ENCODE measurements at places on chromosomes 1 and 21.

DNA sequence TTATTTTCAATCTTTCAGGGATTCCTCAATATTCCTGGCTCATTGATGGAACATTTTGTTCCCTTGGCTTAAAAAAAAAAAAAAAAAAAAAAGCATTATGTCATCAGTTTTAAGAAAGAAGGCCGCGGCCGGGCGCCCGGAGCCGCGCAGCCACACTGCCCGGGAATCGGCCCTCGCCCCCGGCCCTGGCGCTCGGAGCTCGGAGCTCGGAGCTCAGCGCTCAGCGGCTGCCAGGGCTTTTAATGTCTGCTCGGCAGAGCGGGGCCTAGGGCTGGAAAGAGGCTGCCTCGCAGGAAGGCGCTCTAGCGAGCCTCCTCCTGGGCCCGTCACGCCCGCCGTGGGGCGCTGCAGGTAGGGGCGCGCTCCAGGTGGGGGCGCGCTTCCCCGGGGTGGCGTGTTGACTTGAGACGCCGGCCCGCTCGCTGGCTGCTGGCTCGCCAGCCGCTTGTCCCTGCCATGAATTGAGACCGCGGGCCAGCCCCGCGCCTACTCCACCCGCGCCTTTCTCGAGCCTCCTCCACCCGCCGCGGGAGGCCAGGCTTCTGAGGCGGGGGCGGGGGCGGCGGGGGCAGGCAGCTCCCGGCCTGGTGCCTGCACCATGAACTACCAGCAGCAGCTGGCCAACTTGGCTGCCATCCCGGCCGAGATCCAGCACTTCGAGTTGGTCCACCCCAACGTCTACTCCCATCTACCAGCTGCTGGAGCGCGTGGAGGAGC is 5.4 kb upstream of the TDRD5 start:
- no peak for DNase-seq

DNA sequence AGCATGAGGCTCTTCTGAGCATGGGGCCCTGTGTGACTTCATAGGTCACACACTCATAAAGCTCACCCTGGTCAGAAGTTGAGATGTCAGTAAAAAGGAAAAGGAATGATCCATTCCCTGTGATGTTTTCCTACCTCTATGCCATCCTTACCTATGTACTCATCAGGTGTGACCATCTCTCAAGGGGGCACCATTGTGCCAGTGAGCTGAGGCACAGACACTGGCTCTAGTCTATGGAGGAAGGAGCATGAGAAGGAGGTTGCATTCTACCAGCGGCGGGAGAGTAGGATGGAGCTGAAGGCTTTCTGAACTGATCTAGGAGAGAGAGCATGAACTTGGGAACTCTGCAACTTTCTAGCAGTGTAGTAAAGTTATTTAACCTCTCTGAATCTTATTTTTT is 65.8 kb upstream of the RGL1 start:
- DNase-seq, result no peak

DNA sequence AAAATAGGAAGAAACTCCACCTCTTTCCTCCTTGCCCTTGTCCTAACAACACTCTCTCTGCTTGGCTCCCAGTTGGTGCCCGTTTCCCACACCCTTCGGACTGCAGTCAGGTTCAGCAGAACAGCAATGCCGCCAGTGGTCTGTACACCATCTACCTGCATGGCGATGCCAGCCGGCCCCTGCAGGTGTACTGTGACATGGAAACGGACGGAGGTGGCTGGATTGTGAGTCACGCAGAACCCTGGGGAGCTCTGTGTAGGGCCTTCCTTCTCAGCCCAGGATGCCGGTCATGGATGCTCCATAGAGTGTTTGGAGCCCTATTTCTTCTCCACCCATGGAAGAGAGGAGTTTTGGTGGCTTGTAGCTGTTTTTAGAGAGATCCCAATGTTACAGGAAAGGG is 60.9 kb downstream of the TNN start:
- no peak for DNase-seq

DNA sequence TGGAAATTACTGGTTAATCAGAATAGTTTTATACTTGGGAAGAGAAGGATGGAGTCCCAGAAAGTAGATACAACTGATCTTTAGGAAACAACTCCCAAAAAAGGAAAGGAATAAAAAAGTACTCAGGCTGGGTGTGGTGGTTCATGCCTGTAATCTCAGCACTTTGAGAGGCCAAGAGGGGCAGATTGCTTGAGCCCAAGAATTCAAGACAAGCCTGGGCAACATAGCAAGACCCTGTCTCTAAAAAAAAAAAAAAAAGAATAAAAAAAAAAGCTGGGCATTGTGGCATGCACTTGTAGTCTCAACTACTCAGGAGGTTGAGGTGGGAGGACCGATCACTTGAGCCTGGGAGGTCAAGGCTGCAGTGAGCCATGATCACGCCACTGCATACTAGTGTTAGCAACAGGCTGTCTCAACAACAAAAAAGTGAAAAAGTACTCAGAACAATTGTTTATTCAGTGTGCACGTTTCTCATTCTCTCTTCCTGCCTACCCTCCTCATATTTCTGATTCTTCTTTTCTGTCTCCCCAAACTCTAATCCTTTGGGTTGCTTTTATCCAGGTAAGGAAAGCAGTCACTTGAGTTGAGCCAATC is 2.2 kb upstream of the DHCR24 start:
- DNase-seq, result no peak

- no peak for DNase-seq
Observed at GRCh38 chr1:29309621-29310020, 73.3 kb downstream of the PTPRU start.

- DNase-seq, result no peak
Observed at GRCh38 chr1:29896300-29896699, 660.0 kb downstream of the PTPRU start.

GRCh38 chr1:241411776-241412338 is 54.9 kb upstream of the RGS7 start:
- no peak for DNase-seq

GRCh38 chr1:177983077-177983476 is 13.2 kb upstream of the SEC16B start:
- no peak for DNase-seq

GRCh38 chr1:114496089-114496488 is 14.9 kb downstream of the TRIM33 start:
- DNase-seq, result no peak

DNA sequence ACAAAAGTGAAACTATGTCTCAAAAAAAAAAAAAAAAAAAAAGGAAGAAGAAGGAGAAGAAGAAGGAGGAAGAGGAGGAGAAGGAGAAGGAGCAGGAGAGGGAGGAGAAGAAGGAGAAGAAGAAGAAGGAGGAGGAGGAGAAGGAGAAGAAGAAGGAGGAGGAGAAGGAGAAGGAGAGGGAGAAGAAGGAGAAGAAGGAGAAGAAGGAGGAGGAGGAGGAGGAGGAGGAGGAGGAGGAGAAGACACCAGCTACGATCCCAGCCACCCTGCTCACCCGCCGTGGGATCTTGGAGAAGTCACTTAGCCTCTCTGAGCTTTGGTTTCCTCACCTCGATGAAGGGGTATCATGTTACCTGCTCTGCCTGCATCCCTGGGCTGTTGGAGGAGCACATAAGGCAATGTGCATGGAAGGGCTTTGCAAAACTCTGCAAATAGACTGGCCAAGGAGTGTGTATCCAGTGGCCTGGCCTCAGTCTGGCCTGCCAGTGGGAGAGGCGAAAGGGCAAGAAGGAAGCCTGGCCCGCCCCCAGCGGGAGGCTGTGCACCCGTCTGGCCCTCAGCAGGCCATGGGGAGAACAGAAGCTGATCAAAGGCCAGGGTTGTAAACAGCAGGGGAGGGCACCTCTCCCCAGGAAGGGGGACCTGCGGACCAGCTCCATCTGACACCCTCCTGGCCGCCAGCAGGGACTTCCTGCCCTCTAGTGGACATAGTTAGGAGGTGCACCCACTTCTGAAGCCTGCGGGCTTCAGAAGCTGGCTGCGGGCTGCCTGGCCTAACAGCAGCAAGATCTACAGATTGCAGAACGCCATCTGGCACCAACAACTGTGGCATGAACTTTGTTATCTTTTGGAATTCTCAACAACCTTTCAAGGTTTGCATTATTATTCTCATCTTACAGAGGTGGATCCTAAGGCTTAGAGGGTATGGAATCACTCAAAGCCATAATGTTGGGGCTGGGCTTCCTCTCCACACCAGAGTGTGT is 19.2 kb upstream of the CDK18 start:
- peak; percentile 61 for DNase-seq

DNA sequence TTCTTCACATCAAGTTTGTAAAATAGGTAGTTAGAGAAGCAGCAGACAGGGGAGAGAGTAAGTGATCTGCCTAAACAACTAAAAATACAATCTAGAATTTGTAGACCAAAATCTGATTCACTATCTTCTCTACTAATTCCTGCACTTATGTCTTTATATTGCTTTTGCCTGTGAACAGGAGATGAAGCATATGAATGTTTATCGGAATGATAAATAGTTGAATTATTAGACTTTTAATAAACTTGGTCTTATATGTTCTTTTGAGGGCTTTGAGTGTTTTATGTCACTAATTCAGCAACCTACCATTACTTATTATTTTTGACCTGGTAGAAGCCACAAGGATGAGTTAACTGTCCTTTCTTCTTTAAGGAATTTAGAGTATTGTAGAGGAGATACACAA is 2.3 kb downstream of the DESI2 start:
- no peak for DNase-seq

- DNase-seq, result no peak
Observed at GRCh38 chr21:15761507-15762100, 31.8 kb downstream of the USP25 start.

DNA sequence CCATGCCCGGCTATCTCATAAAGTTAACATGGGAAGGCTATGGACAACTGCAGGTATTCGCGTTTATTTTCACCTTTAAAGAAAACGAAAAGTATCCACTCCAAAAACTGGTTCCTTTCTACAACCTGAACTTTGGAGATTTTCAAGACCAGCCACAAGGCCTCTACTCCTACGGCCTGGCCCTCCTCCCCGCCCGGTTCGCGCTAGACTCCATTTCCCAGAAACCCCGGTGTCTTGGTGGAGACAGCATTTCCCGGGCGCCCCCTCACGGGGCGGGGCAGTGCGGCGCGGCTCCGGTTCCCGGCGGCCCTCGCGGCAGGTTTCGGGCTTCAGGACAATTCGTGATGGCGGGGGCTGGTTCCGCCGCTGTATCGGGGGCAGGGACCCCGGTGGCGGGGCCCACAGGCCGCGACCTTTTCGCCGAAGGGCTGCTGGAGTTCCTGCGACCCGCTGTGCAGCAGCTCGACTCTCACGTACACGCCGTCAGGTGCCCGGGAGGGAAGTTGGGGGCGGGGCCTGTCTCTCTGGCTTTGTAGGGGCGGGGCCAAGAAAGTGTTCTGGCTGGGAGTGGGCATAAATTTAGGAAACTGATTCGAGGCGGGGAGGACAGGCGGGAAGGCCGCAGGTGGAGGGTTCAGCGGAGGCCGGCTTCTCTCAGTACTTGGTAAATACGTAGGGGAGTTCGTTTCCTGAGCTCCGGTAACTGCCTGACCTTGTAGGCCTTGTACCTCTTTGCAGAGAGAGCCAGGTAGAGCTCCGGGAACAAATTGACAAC is at the start of gene SNAPIN:
SNAPIN (plus strand) TSS at position 304 of the 775 bp plus-strand sequence; CDS start at position 345, 41 bp downstream.
- peak; percentile 82 for DNase-seq

DNA sequence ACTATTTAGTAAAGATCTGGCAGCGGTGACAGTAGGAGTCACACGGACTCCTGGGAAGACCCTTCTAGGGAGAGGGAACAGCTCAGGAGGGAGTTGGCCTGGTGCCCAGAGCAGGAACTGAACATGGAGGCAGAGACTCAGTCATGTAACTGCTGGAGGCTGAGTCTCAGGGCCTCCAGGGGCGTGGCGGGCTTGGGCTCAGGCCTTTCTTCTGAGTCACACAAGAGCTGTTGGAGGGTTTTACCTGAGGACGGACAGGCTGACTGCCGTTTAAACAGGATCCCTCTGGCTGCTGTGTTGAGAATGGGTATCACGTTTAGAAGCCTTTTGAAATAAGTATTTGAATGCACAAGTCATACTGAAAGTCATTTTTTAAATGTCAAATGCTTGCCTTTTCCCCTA is 7.2 kb upstream of the ETS2 start:
- no peak for DNase-seq

DNA sequence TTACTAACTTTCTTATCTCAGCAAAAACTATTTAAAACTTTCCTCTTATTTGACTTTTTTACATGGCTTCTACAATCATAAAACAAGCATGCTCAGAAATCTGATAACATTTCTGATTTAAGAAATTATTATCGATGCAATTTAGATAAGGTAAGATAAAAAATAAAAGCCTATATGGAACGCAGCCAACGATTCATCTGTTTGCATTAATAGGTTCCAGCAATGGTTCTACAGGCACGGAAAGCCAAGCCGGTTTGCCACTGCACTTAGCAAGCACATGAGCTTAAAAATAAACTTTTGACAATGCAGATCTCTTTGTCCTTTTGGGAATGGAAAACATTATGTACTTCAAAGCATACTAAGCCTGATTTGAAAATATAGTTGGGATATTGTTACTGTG is 77.5 kb upstream of the KCNK2 start:
- no peak for DNase-seq

GRCh38 chr21:16624479-16625118 is 888.2 kb upstream of the CXADR start:
- no peak for DNase-seq

DNA sequence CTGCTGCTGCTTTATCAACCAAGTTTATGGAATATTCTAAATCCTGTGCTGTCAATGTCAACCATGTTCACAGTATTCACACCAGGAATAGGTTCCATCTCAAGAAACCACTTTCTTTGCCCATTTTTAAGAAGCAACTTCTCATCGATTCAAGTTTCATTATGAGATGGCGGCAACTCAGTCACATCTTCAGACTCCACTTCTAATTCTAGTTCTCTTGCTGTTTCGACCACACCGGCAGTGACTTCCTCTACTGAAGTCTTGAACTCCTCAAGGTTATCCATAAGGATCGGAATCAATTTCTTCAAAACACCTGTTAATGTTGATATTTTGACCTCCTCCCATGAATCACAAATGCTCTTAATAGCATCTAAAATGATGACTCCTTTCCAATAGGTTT is 39.7 kb upstream of the IFNLR1 start:
- no peak for DNase-seq

- no peak for DNase-seq
Observed at GRCh38 chr1:2925918-2926317, 95.3 kb upstream of the ACTRT2 start.

- DNase-seq, result no peak
Observed at GRCh38 chr1:71273334-71273733, 192.5 kb upstream of the ZRANB2 start.

GRCh38 chr1:44024903-44025525 is 6.2 kb downstream of the SLC6A9 start:
- DNase-seq, result no peak

GRCh38 chr1:14627608-14628489 is 29.4 kb downstream of the KAZN start:
- DNase-seq, result no peak

DNA sequence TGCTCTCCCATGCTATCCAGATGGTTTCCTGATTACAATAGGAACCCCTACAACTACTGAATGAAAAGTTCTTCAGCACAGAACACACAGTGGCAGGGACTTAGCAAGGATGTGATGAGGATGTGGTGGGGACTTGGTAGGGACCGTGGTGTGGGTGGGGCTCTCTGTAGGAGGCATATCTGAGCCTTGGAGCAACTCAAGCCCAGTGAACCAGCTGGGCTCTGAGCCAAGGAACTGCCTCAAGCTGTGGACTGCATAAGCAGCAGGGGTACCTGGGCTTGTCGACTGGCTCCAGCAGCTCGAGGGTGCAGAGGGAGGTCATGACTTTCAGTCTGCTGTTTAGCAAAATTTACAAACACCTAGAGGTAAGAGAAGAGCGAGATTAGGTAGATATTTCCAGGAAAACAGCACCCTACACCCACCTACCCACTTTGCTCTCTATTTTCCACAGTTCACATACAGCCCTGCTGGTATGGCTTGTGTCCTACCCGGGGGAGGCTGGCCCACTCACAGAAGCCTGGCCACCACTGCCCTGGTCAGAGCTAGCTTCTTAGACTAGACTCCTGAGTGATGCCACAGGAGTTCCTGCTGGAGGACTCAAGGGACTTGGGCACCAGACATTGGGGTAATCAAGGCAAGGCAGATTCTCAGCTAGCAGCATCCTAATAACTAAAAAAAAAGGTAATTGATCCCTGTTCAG is 86.8 kb upstream of the GCLM start:
- DNase-seq, result no peak
